NCI-H2081 treated with DMSO at 0.1 percent for 48 hours (cell line): ENCODE measurements at places on chromosomes 7 and 10.

DNA sequence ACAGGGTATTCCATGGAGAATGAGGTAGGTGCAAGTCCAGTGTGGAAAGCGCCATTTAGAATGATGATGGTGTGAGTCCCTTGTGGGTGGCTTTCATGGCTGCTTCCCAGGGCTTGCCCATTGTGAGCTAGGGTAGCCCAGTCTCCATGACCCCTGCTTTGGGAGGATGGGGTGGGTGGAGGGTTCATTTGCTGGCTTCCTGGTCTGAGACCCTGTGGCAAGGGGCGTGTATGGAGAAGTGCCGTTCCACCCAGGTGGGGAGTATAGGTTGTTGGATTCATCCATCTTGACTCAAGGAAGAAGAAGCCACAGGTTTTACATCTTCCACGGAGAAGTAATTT lies 27.7 kb downstream of the CCM2 start:
- DNase-seq, result no peak

DNA sequence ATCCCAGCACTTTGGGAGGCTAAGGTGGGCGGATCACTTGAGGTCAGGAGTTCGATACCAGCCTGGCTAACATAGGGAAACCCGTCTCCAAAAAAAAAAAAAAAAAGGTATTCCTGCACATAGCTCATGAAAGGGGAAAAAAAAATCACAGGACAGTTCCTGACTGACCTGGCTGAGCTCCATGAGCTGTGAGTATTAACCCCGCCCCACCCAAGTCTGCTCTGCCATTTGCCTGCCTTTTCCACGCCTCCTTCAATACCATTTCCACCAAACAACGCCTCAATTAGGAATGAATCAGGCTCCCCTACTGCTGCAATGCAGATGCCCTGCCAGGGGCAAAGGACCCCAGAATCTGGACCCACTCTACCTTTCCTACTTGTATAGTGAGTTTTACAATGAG lies 55.0 kb downstream of the PDIA4 start:
- DNase-seq, result no peak

DNA sequence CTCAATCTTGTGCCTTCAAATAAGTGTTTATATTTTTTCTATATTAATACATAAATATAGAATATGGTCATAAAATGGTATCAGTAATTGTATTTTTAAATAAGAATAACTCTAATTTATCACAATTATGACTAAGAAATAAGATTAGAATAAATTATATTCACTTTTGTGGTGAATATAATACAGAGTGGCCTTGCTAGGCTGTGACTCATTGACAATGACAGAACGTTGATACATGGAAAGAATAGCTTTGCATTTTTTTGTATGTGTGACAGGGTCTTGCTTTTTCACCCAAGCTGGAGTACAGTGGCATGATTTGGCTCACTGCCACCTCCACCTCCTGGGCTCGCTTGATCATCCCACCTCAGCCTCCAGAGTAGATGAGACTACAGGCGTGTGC lies 47.8 kb upstream of the PCLO start:
- no peak for DNase-seq

GRCh38 chr7:45084336-45084735 lies 4.4 kb downstream of the NACAD start:
- no peak for DNase-seq

DNA sequence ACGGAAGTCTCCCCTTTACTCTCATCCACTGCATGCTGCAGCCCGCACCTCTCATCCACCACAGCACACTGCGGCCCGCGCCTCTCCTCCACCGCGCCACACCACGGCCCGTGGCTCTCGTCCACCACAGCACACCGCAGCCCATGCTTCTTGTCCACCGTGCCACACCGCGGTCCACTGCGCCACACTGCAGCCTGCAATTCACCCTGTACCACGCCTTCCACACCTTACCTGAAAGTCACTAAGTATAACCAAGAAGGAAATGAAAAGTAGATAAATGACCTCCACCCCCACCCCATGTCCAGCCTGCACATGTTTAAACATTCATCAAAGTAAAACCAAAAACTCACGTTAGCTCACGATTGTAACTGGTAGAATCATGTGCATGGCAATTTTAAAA lies 176.1 kb downstream of the DIP2C start:
- DNase-seq, result no peak

- DNase-seq, result no peak
Measured at GRCh38 chr7:149456506-149457421, 4.1 kb downstream of the ZNF777 start.

- DNase-seq, result no peak
Measured at GRCh38 chr10:1151076-1152033, 95.2 kb downstream of the WDR37 start.

GRCh38 chr10:556971-557637 lies 132.4 kb downstream of the DIP2C start:
- no peak for DNase-seq

DNA sequence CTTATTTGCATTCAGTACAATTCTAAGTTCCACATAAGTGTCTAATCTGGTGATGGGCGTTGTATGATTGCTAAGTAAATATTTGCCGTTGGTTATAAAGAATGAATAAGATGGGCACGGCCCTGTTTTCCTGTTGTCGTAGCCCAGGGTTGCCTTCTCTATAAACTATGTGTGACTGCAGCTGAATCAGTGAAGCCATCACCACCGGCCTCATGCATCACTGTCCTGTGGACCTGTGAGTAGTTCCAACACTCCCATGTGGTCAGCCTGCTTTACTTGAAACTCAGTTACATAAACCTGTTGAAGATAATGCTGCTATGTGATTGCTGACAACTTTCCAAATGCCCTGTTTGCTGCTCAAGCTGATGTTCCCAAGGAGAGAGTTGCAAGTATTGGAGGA lies 21.6 kb upstream of the KLF6 start:
- DNase-seq, result no peak

- no peak for DNase-seq
Measured at GRCh38 chr10:109115179-109115578, 808.1 kb downstream of the XPNPEP1 start.

DNA sequence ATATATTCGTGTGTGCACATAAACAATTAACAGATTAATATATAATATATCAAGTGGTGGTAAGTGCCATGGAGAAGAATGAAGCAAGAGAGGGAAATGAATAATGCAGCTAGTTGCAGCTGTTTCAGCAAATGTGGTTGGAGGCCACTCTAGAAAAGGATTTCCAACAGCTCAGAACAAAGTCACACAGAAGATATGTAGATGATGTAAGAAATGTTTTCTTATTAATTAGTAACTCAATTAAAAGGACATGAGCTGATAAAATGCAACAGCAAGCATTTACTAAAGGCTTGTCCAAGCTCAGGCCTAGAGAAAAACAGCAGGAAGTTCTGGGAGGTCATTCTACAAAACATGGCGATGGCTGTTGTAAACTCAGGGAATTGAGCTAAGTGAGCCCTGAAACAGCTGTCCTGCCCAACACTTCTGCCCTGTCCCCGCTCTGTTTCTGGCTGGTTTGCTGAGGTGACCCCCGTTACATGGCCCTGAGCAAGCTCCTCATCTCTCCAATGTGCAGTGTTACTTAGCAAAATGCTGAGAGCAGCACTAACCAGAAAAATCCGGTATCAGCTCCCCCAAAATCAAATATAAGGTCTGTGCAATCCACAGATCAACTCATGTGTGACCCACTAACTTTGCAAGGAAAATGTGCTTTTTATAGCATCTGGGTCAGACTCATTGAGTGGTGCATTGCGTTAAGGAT lies 23.4 kb upstream of the C10orf67 start:
- DNase-seq, result no peak

- DNase-seq, result no peak
Measured at GRCh38 chr7:45574669-45575500, 717 bp downstream of the ADCY1 start.

DNA sequence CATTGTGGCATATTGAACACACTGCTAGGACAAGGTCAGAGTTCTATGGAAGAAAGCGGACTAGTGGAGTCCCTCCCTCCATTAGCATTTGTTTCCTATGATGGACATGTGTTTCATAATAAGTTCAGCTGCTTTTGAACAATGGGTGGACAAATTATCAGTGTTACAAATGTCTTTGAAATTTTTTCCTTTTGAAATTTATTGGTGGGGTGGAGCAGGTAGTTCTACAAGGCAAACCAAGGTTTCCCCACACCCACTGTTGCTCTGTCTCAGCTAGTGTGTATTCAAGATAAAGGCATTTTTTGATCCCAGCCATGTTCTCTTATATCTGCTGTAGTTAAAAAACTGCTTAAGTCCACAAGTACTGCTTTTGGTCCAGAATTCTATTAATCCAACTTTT lies 79.9 kb downstream of the MALSU1 start:
- DNase-seq, result no peak

- no peak for DNase-seq
Measured at GRCh38 chr7:156524818-156525597, 115.6 kb upstream of the RNF32 start.

- no peak for DNase-seq
Measured at GRCh38 chr7:137670222-137671064, 176.3 kb downstream of the DGKI start.

DNA sequence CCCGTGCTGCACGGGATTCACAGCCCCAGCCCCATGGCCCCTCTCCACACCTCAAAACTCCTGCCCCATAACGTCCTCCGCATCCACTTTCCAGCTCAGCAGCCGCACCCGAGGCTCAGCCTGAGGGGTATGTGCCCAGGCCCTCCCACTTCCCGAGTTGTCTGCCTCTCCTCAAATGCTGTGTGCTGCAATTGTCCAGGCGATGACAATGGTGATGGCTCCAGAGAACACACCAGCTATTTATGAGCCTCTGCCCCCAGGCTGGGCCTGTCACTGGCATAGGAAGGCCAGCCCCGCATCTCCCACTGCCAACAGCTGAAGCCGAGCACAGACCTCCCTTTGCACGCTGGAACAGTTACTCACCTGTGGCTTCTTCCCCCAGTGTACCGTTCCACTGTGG lies 2.4 kb upstream of the LDB3 start:
- no peak for DNase-seq

- DNase-seq, result no peak
Measured at GRCh38 chr7:101736084-101736483, 81.3 kb upstream of the CUX1 start.

- DNase-seq, result no peak
Measured at GRCh38 chr10:52599551-52600200, 172.9 kb downstream of the MBL2 start.

DNA sequence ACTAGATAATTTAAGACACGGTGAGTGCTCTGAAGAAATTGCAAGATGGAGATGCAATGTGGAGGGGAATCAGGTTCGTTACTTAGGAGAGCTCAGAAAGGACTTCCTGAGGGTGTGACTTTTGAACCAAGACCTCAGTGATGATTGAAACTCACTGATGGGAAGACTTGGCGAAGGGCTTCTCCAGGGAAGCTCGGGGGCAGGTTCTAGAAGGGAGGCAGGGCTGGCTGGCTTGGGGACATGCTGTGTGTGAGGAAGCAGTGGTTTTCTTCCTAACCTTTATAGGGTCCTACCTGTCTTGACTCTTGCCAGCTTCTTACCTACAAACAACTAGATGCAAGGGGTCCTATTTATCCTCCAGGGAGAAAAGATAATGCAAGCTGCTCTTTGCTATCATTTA lies 637.9 kb downstream of the ACTR3B start:
- DNase-seq, result no peak

DNA sequence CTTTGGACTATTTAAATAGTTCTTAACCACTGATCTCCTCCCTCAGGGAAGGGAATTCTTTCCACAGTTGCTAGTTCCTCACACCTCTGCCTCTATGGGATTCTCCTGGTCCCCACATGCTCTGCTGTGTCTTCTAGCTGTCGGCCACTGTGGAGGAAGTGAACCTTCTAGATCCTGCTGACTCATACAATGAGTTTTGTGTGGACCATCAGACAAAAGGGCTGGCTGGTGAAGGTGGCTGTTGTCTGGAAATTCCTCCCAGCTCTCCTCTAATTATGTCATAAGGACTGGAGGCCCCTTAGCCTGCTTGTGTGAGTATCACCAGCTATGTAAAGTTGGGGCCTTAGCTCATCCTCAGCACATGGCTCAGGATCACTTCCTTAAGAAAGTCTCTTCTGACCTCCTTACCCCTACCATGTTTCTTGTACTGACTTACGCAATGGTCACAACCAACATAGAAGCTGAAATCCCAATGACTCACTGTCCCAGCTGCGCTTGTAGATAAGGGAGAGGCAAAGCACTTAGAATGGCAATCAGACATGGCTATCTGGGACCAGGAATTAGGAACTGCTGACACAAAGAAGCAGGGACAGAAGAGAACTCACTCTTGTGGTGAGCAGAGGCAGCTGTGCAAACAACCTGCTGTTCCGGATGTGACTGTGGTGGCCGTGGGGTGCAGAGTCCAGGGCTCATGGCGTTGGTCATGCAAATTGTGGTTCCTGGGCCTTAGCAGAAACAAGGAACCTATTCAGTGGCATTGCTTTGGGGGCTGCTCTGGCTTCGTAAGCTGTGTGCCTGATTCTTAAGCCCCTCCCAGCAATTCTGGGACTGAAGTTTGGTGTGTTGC lies 2.5 kb upstream of the MACC1 start:
- DNase-seq, result no peak

DNA sequence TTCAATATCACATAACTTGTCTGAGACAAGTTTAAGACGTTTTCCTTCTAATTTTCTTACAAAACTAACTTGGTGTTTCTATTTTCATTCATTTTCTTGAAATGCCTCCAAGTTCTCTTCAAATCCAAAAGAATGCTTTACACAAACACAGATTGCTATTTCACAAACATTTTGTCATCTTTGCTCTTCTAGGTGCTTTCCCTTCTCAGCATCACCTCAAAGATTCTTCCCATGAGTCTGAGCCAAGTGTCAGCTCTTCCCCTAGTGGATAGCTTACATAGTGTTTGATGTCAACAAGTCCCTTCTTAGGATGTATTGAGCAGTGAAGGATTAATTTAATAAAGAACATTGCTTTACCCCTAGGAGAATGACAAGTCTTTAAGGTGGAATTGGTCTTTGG lies 38.1 kb upstream of the SEMA3A start:
- DNase-seq, result no peak

DNA sequence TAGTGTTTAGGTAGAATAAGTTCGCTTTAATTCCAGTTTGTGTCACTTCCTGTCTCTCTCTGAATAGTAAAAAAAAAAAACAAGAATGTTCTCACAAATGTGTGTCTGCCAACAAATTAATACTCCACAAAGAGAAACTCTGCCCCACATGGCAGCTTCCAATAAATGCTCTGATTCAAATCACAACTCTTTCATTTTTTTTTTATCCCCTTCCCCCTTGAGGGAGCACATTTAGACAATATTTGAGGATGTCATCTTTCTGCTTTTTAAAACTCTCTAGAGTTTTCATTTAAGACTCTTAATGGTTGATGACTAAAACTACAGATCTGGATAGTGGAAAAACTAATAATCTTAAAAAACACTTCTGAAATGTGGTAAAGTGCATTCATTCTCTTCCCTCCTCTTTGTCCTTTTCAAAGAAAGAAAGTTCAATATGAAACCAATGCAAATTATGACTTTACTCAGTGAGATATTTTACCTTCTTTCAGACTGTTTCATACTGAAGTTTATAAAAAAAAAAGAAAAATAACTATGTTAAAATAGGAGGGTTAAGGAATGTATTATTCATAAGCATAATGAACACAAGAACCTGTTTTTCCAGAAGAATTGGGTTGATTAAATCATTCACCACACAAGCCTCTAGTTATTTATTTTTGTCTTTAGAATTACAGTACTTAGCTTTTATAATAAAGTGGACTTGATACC lies 42.3 kb downstream of the ARID5B start:
- DNase-seq, result no peak

GRCh38 chr10:86139066-86139657 lies 227.4 kb downstream of the GRID1 start:
- DNase-seq, result no peak

GRCh38 chr10:129643266-129643665 lies 176.2 kb downstream of the MGMT start:
- no peak for DNase-seq

GRCh38 chr10:30583778-30584415 lies 45.7 kb downstream of the LYZL2 start:
- no peak for DNase-seq

- no peak for DNase-seq
Measured at GRCh38 chr7:47357863-47358262, 224.0 kb downstream of the TNS3 start.
